ENCODE measurements at places on chromosomes 2 and 18. TPM values are rescaled to one million over a fixed set of nuclear protein-coding genes. Genes with fewer than 3 reads are reported as not detected.

- H3K4me1 ChIP-seq: peaks cover 16% of the 10 kb centered on the region
- H3K27ac ChIP-seq: peak overlapping the region; percentile 17
- no peaks in the 10 kb centered on the region for H3K36me3 ChIP-seq
- no peak overlapping the region for H3K4me3 ChIP-seq
- no peak for DNase-seq
- no peaks in the 10 kb centered on the region for H3K27me3 ChIP-seq
Observed at GRCh38 chr2:46313063-46313462, 15.9 kb downstream of the EPAS1 start.

DNA sequence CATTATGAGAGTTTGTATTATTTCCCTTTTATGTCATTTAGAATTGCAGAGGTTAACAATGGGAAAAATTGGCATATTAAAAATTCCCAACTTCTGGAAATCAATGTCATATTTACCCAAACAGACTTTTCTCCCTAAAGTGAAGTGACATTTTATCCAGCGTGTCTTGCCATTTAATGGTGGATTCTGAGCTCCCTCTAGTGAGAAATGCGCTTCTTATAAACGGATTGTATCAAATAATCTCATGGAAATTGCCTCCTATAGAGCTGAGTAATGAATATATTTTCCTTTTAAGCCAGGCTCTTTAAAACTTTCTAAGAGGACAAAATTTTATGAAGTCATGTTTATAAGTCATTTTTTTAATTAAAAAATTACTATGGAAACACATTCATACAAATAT, 5.7 kb upstream of the GCFC2 start:
- no peak overlapping the region for H3K4me3 ChIP-seq
- no peak overlapping the region for H3K27ac ChIP-seq
- H3K4me1 ChIP-seq: no peaks in the 10 kb centered on the region
- no peaks in the 10 kb centered on the region for H3K27me3 ChIP-seq

DNA sequence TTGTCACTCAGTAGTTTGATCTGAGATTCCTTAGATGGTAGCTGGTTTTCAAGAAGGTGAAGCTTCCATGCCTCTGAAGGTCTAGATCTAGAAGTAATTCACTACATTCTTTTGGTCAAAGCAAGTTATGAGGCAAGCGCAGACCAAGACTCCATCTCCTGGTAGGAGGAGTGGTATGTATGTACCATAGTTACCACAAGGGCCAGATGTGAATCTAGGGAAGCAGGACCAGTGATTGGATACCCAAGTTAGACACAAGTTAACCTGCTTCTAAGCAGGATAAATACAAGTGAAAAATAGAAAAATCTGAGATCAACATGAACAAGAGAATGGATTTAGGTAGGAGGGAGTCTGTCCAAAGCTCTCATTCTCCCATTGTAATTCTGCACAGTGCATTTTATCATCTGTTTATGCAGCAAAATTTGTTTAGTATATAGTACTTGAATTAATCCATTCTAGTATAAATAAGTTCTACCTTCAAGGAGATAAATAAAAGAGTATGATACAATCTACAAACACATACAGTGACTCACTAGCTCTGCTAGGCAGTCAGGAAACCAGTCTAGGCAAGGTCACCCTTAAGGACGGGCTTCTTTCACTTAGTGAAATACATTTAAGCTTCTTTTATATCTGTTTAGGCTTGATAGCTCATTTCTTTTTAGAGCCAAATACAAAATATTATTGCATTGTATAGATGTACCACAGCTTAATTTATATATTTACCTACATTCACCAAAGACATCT, 14.2 kb upstream of the DOCK10 start:
- H3K4me1 ChIP-seq: no peaks in the 10 kb centered on the region
- H3K4me3 ChIP-seq: no peak overlapping the region
- no peak overlapping the region for H3K27ac ChIP-seq
- H3K27me3 ChIP-seq: no peaks in the 10 kb centered on the region
- no peak for DNase-seq
- no peaks in the 10 kb centered on the region for H3K36me3 ChIP-seq

- no peak overlapping the region for H3K4me3 ChIP-seq
- H3K27ac ChIP-seq: no peak overlapping the region
- no peaks in the 10 kb centered on the region for H3K27me3 ChIP-seq
- no peaks in the 10 kb centered on the region for H3K36me3 ChIP-seq
- no peaks in the 10 kb centered on the region for H3K4me1 ChIP-seq
Observed at GRCh38 chr2:145146691-145147090, 626.8 kb upstream of the ZEB2 start.

- no peak overlapping the region for H3K4me3 ChIP-seq
- peaks cover 20% of the 10 kb centered on the region for H3K4me1 ChIP-seq
- DNase-seq: no peak
- no peaks in the 10 kb centered on the region for H3K36me3 ChIP-seq
- no peak overlapping the region for H3K27ac ChIP-seq
- H3K27me3 ChIP-seq: no peaks in the 10 kb centered on the region
Observed at GRCh38 chr2:239220341-239220740, 180.5 kb downstream of the HDAC4 start.

DNA sequence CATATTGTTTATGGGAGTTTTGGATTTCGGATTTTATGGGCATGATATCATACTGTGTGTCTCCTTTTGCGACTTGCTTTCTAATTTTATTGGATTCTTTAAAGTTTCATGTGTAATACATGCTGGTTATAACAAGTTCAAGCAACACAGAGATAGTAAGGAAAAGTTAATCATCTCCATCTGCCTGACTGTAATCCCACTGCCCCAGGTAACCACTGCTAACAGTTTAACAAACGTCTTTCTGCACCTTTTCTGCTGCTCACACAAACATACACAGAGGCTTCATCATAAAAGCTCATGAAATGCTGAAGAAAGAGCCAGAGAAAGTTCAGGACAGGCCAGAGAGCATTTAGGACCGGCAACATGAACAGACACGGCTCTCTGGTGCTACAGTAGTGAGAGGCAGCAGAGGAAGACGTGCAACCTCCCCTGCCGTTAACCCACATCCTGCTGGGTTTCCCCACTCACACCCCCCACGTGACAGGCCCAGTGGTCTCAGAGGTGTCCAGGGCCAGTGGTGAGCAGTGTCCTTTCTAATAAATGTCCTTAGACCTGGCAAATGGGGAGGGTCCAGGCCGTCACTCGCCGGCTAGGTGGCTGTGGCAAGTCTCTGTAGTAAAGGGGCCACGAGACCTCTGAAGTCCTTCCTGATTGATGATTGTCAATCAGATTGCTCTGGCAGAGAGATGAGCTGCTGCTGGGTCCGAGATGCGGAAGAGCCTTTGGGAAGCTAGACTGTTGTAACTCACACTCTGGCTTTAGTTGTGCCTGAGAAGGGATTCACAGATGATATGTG, 43.0 kb upstream of the SLC1A4 start:
- H3K27ac ChIP-seq: no peak overlapping the region
- DNase-seq: no peak
- no peaks in the 10 kb centered on the region for H3K36me3 ChIP-seq
- H3K4me3 ChIP-seq: no peak overlapping the region
- no peaks in the 10 kb centered on the region for H3K27me3 ChIP-seq

DNA sequence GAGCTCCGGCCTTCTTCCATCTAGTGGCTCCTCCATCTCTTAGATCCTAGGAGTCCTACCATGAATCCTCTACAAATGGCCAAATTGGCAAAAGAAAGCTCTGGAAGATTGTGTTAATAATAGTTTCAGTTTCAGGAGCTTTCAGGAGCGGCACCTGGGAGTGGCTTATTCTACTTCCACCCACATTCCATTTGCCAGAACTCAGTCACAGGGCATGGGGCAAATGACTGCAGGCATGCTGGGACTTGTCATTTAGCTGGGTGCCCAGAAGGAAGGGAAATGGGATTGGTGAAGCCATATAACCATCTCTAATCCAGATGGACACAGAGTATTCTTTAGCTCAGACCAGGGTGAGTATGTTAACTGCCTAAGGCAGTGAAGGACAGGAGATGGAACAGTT, 3.6 kb upstream of the LRATD1 start:
- H3K4me1 ChIP-seq: no peaks in the 10 kb centered on the region
- no peak overlapping the region for H3K4me3 ChIP-seq
- H3K27me3 ChIP-seq: peaks cover 2% of the 10 kb centered on the region
- DNase-seq: peak; percentile 5
- H3K27ac ChIP-seq: no peak overlapping the region

DNA sequence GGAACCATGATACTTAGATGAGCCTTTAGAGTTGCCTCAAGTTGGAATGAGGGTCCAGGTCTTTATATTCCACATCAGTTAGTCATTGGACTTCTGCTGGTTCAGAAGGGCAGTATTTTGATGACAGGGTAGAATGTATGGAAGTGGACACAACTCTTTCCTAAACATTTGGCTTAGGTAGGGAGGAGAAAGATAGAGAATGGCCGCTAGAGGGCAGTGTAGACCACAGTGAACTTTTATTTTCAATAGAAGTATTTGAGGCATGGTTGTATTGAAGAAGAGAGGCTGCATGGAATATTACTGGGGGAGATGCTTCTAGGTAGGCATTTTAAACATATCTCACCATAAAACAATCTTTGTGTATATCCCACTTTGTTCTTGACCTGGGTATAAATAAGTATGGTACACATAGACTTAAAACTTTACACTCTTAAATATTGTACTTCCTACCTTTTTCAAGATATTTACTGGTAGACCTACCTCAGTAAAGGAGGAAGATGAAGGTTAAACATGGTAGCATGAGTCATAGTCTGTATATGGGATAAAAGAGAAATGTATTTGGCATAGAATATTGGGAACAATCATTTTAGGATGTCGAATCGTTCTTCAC, 497.6 kb upstream of the FAM98A start:
- no peak overlapping the region for H3K27ac ChIP-seq
- no peak overlapping the region for H3K4me3 ChIP-seq
- peak; percentile 41 for DNase-seq
- H3K27me3 ChIP-seq: no peaks in the 10 kb centered on the region
- H3K36me3 ChIP-seq: no peaks in the 10 kb centered on the region

DNA sequence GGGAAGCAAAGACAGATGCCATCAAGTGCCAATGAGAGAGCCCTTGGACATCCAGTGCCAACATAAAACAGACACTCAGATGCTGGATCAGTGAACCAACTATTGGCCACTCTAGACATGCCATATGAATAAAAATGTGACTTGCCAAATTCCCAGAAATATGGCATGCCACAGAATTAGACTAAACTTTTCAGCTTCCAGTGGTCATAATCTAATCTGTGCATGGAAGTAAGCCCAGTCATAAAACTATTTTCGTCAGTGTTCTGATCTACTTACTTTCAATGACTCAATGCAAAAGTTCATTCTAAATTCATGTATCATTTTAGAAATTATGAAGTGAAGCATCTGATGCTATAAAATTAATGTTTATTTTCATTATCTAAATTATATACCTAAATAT, 1506.2 kb upstream of the NXPH2 start:
- H3K4me3 ChIP-seq: no peak overlapping the region
- no peak for DNase-seq
- no peak overlapping the region for H3K27ac ChIP-seq
- H3K36me3 ChIP-seq: no peaks in the 10 kb centered on the region

DNA sequence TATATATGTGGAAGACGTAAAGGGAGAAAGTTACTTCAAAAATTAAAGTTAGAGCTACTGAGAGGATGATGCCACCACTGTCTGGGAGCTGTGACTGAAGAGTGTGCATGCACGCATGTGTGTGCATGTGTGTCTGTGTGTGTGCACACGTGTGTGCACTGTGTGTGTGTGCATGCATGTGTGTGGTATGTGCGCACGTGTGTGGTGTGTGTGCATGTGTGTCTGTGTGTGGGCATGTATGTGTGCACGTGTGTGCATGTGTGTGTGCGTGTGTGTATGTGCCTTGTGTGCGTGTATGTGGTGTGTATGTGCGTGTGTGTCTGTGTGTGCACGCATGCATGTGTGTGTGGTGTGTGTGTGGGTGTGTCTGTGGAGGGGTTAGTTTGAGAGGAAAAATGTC, 473.4 kb downstream of the CMPK2 start:
- H3K27me3 ChIP-seq: no peaks in the 10 kb centered on the region
- no peak overlapping the region for H3K4me3 ChIP-seq
- no peaks in the 10 kb centered on the region for H3K36me3 ChIP-seq
- H3K27ac ChIP-seq: no peak overlapping the region

- H3K27ac ChIP-seq: no peak overlapping the region
- H3K36me3 ChIP-seq: no peaks in the 10 kb centered on the region
- no peak for DNase-seq
- H3K4me1 ChIP-seq: no peaks in the 10 kb centered on the region
- H3K27me3 ChIP-seq: no peaks in the 10 kb centered on the region
Observed at GRCh38 chr2:200987137-200987536, 23.7 kb upstream of the ORC2 start.

- DNase-seq: no peak
- H3K27me3 ChIP-seq: no peaks in the 10 kb centered on the region
- no peaks in the 10 kb centered on the region for H3K36me3 ChIP-seq
- no peak overlapping the region for H3K4me3 ChIP-seq
- H3K4me1 ChIP-seq: no peaks in the 10 kb centered on the region
Observed at GRCh38 chr2:209523867-209524266, 100.0 kb downstream of the MAP2 start.

DNA sequence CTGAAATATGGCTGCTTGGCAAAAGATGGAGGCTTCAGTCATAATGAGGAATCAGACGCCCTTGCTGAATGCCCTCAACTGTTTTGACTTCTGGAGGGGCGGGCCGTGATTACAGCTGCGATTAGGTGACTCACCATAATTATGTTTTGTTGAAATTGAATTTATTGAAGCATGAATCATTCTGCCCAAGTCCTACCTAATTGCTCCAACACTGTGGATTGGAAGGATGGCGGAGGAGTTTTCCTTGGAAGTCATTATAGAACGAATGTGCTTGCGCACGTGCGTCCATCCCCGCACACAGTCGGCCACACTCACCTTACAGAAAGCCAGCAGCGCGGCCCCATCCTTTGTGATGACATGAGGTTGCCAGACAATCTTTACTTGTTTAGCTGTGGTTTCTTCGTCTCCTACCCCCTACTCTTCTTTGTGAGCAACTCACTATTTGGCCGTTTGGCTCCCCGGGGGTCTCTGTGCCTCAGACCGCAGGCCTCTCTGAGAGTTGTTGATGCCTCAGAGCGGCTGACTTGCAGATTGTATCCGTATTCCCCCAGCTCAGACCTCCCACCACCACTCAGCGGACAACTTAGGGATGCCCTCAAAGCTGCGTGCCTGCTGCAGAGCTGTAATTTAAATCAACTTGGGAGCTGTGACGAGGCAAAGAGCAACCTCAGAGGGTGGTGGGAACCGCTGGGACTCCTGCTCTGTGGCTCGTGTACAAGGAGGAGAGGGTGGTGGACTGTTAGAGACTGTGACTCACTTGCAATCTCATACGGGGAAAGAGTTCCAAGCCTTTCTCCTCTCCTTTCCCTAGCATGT, 513.4 kb downstream of the TNS1 start:
- no peak overlapping the region for H3K4me3 ChIP-seq
- H3K27ac ChIP-seq: no peak overlapping the region
- no peaks in the 10 kb centered on the region for H3K36me3 ChIP-seq
- H3K27me3 ChIP-seq: no peaks in the 10 kb centered on the region
- DNase-seq: no peak

The TCF23 gene
- total RNA-seq: not detected

The CCDC74A gene
- 15.5 TPM for total RNA-seq

The ANKRD30B gene
- total RNA-seq: not detected

The NYAP2 gene
- total RNA-seq: 0.14 TPM

The RTP5 gene
- 0.14 TPM for total RNA-seq

The COL3A1 gene
- total RNA-seq: 25.5 TPM

All from prostate gland (tissue), 2 donors.